ENCODE measurements at places on chromosomes 7 and 10.

- no peak for DNase-seq
Measured at GRCh38 chr7:108375668-108376067, 80.6 kb downstream of the NRCAM start.

DNA sequence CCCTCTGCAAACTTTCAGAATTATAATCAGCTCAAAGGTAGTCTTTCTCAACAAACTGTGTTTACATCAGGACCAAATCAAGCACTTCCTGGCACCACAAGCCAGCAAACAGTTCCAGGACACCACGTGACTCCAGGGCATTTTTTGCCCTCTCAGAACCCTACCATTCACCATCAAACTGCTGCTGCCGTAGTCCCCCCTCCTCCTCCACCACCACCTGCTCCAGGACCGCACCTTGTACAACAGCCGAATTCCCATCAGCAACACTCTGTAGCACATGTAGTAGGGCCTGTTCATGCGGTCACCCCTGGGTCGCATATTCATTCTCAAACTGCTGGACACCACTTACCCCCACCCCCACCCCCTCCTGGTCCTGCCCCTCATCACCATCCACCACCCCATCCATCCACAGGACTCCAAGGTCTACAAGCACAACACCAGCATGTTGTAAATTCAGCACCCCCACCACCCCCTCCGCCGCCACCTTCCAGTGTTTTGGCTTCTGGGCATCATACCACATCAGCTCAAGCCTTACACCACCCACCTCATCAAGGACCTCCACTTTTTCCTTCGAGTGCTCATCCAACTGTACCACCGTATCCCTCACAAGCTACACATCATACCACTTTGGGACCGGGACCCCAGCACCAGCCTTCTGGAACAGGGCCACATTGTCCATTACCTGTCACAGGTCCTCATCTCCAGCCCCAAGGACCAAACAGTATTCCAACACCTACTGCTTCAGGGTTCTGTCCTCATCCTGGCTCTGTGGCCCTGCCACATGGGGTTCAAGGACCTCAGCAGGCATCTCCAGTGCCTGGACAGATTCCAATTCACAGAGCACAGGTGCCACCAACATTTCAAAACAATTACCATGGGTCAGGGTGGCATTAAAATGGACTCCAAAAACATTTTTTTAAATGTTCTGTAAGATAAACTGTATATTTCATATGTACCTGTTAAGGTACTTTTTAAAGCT is 98.7 kb downstream of the KMT2E start:
- no peak for DNase-seq

DNA sequence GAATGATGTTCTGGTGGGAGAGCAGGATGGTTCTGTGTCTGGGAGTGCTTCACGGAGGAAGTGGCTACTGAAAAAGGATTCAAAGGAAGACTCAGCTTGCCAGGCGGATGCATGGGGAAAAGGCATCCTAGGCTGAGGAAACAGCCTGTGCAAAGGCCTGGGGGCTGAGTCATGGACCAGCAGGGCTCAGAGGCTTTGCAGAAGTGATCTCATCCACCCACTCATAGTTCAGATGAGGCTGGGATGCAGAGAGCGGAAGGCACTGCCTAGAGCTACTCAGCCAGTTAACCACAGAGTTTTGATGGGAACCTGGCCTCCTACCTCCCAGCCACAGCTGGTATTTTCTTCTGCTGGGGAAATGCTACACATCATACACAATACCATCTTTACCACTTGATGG is 15.8 kb upstream of the ADAMTS14 start:
- DNase-seq = no peak

DNA sequence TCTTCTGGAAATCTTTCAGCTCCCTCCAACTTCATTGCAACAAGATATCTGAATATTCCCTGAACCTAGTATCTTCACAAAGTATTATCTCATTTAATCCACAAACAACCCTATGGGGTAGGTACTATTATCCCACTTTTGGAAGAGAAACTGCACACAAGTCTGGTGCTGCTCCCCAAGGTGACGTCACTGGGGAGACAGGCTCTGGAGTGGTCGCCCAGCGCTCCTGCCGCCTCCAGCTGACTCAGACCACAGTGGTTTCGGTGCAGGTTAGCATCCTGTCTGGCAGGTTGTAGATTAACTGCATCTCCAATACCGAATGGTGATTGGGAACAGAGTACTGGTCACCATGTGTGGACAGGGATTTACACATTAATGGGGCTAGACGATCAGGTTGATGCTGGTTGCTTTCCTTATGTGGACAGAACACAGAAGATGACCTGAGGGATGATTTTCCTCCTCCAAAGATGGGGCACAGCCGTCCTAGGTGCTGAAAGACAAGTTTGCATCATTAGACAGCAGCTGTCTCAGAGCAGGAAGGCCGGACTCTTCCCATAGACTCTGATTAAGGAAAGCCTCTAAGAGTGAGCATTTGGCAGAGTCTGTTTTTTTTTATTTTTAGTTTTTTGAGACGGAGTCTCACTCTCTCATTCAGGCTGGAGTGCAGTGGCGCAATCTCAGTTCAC is 128.6 kb downstream of the TRRAP start:
- DNase-seq = no peak

GRCh38 chr10:125144693-125145623 is 15.4 kb downstream of the CTBP2 start:
- DNase-seq = no peak

DNA sequence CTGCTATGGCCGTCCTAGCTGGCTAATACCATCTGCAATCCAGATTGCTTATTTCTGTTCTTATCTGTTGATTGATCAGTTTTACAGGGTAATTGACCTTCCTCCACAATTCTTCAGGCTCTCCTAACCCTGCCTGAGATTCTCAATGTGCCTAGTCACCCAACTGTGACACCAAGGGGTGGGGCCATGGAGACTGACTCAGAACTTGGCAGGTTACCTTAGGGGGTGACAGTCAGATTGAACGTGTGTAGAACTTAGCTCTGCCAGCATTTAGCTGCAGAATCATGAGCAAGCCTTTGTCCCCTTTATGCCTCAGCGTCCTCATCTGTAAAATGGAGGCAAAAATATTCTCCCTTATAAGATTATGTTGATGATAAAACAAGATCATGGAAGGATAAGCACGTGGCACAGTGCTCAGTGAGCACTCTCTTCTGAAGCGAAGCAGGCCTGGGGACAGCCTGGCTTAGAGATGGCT is 19.1 kb upstream of the LEP start:
- DNase-seq = no peak

GRCh38 chr7:103902917-103903316 is 86.5 kb downstream of the RELN start:
- no peak for DNase-seq
